MCF 10A (cell line): ENCODE measurements at places on chromosomes 5 and 9.

- DNase-seq: peak; percentile 80
These were observed 158.9 kb downstream of the ADAMTSL1 start for GRCh38 chr9:18632632-18633403.

DNA sequence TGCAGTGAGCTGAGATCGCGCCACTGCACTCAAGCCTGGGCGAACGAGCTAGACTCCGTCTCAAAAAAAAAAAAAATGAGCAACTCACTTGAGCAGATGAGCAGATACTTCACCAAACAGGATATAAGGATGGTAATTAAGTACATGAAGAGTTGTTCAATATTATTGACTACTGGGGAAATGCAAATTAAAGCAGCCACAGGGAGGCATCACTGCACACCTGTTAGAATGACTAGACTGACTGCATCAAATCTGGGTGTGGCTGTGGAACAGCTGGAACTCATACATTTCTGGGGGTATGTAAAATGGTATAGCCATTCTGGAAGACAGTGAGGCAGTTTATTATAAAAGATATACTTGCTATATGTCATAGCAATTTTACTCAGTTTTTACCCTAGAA lies 93.0 kb downstream of the WNK2 start:
- peak; percentile 8 for DNase-seq

DNA sequence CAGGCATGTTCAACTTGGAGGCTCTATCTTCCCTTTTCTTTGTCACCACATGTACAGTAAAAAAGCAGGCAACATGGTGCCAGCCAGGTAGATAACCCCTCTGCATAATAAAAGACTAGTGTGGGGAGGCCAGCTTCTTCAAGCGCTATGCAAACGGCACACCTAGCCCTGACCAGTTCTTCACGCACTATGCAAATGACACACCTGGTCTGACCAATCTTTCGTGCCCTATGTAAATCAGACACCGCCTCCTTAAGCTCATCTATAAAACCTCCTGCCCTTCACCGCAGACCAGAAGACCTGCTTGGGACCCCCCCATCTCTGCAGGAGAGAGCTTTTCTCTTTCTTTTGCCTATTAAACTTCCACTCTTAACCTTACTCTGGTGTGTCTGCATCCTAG lies 28.1 kb upstream of the UGCG start:
- DNase-seq: no peak

DNA sequence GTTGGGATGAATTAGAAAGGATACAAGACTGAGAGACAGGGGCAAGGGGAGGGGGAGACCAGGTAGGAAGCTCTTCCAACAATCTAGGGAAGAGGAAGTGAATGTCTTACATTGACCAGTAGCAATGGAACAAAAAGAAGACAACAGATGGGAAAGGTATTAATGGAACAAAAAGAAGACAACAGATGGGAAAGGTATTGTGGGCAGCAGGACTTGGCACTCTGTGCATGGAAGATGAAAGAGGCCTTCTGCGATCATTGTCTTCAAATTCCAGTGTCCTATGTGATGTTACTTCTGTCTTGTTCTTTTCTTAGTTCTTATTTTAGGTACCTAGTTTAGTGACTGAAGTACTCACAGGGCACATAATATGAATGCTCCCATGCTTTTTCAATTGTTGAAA lies 161.8 kb downstream of the PALM2AKAP2 start:
- DNase-seq: no peak

DNA sequence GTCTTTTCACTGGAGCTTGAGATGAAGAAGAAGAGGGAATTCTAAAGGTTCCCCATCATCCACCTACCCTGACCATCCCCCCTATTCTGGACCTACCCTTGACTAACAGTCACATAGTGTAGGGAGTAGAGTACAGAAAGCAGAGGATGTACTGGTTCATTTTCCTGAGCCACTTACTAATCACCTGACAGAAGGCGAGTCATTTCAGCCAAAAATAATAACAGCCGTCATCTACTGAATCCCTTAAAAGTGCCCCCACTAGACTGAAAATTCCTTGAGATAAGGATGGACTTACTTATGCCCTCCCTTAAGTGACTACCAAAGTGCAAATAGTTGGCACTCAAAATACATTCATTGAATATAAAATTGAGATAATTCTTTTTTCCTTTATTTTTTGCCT lies 112.2 kb downstream of the FOXD1 start:
- no peak for DNase-seq

GRCh38 chr9:4792572-4793458 lies at the start of gene RCL1:
TSS of gene RCL1 (plus strand) at chr9:4792944. CDS start at chr9:4793092, 148 bp downstream.
- DNase-seq: peak; percentile 95

- no peak for DNase-seq
These were observed 372.2 kb downstream of the TMEM232 start for GRCh38 chr5:110354311-110354710.

DNA sequence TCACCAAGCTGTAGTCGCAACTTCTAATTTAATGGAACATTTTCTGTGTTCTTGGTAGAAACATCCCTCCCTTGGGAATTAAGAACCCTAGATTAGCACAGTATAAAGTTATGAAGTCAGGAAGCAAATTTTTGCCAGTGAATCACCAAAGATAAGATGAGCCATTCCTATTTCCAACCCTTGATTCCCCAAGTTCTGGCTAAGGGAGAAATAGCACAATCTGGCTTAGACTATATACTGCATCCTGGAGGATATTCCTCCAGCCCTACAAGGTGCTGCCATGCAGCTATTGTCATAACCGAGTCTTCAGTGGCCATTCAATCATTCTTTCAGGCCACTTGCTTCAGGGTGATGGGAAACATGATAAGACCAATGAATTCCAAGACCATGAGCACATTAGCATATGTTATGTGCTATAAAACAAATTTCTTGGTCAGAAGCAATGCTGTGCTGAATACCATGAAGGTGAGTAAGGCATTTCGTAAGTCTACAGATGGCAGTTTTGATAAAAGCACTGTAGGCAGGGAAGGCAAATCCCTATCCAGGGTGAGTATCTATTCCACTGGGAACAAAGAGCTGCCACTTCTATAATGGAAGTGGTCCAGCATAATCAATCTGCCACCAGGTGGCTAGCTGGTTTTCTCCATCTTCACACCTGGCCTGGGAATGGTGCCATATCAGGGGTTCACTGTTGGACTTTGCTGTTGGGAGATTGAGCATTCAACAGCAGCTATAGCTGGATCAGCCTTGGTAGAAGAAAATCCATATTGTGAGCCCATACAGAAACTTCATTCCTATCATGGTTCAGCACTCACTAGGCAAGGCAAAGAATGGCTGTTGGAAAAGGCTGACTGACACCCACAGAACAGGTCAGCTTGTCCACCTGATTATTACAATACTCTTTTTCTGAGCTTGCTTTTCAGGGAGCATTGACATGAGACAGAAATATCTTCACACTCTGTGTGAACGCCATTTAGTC lies 19.6 kb upstream of the ARL15 start:
- peak; percentile 75 for DNase-seq

- DNase-seq: no peak
These were observed 10.4 kb downstream of the PPP2R2B start for GRCh38 chr5:146867996-146868708.
